ENCODE measurements at places on chromosomes 3 and 15.

DNA sequence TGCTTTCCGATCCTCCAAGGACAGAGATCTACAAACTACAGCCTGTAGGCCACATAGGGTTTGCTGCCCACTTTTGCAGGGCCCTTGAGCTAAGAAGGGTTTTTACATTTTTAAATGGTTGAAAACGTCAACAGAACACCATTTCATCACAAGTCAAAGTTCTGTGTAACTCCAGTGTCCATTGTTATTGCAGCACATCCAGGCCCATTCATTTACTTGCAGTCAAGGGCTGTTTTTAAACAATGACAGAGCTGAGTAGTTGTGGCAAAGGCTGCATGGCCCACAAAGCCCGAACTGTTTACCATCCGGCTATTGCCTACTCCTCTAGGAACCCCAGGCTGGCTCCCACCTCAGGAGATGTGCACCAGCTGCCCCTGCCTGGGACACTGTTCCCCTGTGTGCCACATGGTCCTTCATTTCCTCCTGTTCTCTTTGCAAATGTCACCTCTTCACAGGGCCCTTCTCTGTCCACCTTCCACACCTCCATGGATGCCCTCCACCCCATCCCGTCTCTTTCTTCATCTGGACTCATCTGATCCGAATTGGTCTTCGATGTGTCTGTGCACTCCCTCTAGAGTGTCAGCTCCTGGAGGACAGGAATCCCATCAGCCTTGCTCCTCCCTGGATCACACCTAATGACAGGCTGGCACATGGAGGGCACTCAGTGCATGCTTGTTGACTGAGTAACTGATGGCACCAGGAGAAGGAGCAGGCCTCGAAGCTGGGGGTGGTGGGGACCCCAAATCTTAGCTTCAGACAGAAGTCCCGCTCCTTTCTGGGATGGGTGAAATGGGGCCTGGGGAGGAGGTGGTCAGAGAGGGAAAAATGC, 69.5 kb upstream of the IQSEC1 start:
- DNase-seq, result no peak

DNA sequence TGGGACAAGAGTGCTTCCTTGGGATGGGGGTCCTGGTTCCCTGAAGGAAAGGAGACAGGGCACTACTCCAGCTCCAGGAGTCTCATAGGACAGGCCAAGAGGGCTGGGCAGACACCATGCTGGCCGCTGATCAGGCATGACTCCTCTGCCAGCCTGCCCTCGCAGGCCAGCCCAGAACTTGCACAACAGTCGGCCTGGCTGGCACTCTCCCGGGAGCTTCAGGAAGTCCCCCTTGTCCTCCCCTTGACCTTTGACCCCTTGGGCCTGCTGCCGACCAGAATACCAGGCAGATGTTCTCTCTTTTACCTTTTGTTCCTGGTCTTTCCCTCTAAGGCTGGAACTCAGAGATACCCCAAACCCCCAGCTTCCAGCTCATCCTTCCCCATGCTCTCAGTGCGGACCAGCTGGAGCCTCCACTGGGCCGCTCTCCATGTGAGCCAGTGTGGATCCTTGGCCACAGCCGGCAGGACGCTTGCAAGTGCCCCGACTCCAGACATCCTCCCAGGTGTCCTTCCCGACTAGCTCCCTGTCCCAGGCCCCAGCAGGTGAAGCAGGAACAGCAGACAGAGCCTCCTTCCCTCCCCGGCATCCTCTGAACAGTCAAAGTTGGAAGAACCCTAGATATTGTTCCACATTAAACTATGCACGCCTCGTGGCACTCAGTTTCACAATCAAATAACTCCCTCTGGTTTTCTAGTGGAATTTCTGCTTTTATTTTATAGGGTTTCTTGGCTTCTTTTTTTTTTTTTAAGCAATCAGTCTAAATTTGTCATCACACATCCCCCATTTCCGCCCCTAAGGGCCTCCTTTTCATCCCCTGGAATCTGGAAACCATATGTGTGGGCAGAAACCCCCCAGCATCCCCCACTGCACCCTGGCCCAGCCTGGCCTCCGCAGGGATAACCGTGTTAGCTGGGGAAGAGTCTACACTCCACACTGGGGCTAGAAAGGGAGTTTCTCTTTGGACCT, 15.7 kb downstream of the VPS18 start:
- DNase-seq, result no peak

GRCh38 chr3:66577426-66578203, 76.8 kb upstream of the LRIG1 start:
- DNase-seq, result no peak

GRCh38 chr3:172176061-172176770, 136.8 kb downstream of the FNDC3B start:
- DNase-seq, result no peak

DNA sequence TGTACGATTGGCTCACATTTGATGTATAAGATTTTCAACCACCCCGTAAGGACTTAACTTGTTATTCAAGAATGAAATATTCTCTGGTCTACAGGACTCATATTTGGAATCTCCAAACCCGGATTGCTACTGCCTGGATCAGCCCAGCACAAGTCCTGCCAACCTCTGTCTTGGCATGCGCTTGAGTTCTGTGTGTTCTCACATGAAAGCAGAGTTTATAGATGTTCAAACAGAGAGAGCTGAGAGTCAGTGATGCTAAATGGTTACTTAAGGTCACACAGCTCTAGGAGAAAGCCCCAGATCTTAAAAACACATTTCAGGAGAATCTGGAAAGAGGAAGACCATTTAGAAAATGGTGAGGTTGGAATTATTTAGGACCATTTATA, 268.0 kb upstream of the TBL1XR1 start:
- no peak for DNase-seq

DNA sequence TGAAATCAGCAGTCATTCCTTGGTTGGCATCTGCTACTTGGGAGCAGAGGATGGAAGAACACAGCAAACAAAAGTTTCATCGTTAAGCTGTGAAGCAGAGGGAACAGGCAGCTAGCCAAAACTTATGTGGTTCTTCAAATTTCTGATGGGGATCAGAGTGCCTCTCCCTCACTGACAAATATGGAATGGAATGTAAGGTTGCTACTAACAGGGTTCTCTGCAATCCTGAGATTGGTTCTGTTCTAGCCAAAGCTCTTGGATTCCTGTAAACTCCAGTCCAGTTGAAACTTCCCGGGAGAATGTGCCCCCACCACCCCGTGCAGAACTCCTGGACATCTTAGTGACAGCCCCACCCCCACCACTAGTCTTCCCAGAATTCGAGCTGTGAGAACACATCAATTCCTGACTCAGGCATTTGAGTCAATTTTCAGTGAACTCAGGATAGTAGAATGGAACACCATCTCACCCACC, 55.9 kb upstream of the PHLDB2 start:
- no peak for DNase-seq

DNA sequence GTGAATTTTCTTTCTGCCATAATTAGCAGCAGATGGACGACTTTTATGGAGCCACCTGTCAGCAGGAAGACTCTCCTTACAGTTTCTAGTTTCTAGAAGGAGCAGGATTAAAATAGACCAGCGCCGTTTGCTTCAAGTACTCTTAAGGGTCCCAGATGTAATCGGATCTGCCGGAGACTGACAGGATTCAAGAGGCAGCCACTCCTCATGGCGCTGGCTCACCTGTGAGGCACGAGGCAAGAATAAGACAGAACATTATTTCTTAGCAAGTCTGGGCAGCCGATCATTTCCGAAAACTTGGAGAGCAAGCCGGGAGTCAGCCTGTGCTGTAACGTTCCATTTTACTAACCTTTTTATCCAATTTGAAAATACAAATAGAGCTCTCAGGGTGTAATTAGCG, 410.4 kb upstream of the RORA start:
- no peak for DNase-seq

- DNase-seq, result no peak
These were observed 74.7 kb downstream of the ZNF148 start for GRCh38 chr3:125300416-125300815.

DNA sequence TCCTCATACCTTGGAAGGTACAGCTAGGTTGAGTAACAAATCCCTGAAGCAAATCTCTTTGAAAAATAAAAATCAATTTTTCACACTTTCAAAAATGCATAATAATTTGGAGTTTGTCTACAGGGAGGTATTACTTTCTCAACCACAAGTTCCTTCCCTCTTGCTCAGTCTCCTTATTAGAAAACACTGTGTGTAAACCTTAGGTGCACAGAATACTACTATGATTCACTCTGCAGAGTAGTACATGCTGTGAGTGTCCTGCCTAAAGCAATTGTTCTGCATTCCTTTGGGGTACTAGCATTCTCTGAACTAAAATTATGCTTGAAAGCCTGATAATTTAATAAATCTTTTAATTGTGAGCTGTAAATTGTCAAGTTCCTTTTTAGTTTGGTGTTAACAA, 115.9 kb upstream of the EPHA3 start:
- no peak for DNase-seq

GRCh38 chr3:141507392-141508066, 20.7 kb downstream of the RASA2 start:
- DNase-seq, result no peak

GRCh38 chr15:34810443-34811129, 15.2 kb upstream of the ACTC1 start:
- DNase-seq, result no peak

Measured in NCI-H2081 treated with DMSO at 0.1 percent for 48 hours (cell line).